Activated CD8-positive, alpha-beta memory T cell treated with anti-CD3 and anti-CD28 coated beads, Interleukin-2, amount 10 ng/mL, durations not matched to agents 7 days and 5 days (primary cell): ENCODE measurements at places on chromosomes 1 and 21. TPM values are rescaled to one million over a fixed set of nuclear protein-coding genes. Genes with fewer than 3 reads are reported as not detected.

- H3K4me1 ChIP-seq = no peaks in the 10 kb centered on the region
- no peak overlapping the region for H3K4me3 ChIP-seq
- no peaks in the 10 kb centered on the region for H3K36me3 ChIP-seq
- H3K27ac ChIP-seq = no peak overlapping the region
Observed at GRCh38 chr1:80349218-80349617, 1342.7 kb upstream of the ADGRL4 start.

DNA sequence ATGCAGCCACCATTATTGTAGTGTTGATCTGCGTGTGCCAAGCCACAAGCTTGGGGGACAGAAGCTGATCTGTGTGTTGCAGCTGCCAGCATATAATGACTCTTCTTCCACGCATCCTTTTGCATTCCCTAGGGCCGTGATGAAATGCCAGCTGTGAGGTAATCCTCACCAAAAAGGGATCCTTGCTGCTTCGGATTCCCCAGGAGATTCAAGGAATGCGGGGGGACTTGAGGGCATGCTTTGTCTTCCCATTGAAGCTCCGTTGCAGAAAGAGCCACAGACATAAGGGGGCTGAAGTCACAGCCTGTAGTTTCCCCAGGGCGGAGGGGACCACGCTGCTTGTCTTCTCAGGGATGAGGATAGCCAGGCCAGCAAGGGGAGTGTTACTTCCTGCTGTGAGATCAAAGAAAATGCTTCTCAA, 281.6 kb upstream of the FMN2 start:
- no peaks in the 10 kb centered on the region for H3K27me3 ChIP-seq
- H3K4me1 ChIP-seq = peaks cover 36% of the 10 kb centered on the region

DNA sequence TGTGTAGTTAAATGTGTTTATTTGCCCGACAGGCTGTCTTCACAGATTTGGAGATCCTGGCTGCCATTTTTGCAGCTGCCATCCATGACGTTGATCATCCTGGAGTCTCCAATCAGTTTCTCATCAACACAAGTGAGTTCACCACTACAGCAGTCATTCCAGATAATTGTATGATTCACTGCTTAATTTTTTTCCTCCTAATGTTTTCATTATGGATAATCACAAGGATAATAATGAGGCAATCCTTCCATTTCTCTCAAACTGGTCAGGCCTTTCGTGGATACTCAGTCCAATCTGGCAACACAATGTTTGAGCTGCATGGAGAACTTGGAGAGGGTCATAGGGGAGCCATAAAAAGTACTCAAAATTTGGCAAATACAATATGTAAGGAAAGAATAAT, 168.3 kb upstream of the SGIP1 start:
- peaks cover 72% of the 10 kb centered on the region for H3K4me1 ChIP-seq
- H3K27ac ChIP-seq = peak overlapping the region; percentile 17
- H3K36me3 ChIP-seq = peaks cover 82% of the 10 kb centered on the region
- H3K4me3 ChIP-seq = no peak overlapping the region
- DNase-seq = no peak

DNA sequence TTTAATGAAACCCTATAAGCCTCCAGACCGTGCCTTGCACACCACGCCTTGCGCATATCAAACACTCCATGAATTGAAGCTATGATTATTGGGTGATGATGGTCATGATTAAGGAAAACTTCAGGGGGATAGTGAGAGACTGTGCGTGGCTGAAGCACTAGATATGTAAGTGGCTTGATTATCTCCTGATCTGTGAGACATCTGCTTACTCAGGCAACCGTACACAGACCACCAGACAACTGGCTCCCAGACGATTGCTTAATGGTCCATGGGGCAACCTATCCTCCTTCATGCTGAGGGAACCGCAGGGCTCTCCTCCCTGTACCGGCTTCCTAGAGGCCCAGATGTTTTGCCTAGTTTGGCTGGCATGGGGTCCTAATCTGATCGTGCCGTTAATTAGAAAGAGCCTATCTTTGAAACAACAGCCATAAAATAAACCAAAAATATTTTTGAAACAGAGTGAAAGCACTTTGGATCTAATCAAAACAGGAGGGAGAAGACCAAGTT, 51.6 kb downstream of the IRF2BP2 start:
- DNase-seq = no peak
- H3K27ac ChIP-seq = no peak overlapping the region
- H3K36me3 ChIP-seq = no peaks in the 10 kb centered on the region

DNA sequence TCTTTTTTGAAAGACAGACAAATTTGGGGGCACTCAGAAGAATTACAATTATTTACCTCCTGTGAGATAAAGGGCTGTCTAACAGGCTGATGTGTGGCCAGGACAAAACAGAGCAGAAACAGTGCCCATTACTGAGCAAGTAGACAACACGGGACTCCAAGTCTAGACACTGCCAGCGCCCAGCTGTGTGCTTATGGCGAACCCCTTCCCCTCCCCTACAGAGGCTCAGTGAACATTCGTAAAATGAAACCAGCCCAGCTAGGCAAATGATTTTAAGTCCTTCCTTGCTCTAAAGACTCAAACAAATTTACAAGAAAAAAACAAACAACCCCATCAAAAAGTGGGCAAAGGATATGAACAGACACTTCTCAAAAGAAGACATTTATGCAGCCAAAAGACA, 91.1 kb downstream of the RUNX1 start:
- no peak overlapping the region for H3K27ac ChIP-seq
- H3K36me3 ChIP-seq = peaks cover 26% of the 10 kb centered on the region
- peaks cover 15% of the 10 kb centered on the region for H3K4me1 ChIP-seq
- H3K27me3 ChIP-seq = no peaks in the 10 kb centered on the region
- DNase-seq = no peak

Gene CAMK2N1
- total RNA-seq = 0.47 TPM

GRCh38 chr1:227437495-227438008, 119.3 kb upstream of the CDC42BPA start:
- no peaks in the 10 kb centered on the region for H3K36me3 ChIP-seq
- no peak for DNase-seq
- no peak overlapping the region for H3K27ac ChIP-seq

Gene BMP8B
- 0.61 TPM for total RNA-seq

GRCh38 chr1:81157686-81158085, 643.0 kb upstream of the ADGRL2 start:
- H3K36me3 ChIP-seq = no peaks in the 10 kb centered on the region
- no peaks in the 10 kb centered on the region for H3K27me3 ChIP-seq
- H3K4me1 ChIP-seq = no peaks in the 10 kb centered on the region

GRCh38 chr1:238340989-238341388, 450.3 kb upstream of the ZP4 start:
- no peaks in the 10 kb centered on the region for H3K36me3 ChIP-seq
- H3K27me3 ChIP-seq = no peaks in the 10 kb centered on the region
- no peaks in the 10 kb centered on the region for H3K4me1 ChIP-seq
- no peak for DNase-seq

DNA sequence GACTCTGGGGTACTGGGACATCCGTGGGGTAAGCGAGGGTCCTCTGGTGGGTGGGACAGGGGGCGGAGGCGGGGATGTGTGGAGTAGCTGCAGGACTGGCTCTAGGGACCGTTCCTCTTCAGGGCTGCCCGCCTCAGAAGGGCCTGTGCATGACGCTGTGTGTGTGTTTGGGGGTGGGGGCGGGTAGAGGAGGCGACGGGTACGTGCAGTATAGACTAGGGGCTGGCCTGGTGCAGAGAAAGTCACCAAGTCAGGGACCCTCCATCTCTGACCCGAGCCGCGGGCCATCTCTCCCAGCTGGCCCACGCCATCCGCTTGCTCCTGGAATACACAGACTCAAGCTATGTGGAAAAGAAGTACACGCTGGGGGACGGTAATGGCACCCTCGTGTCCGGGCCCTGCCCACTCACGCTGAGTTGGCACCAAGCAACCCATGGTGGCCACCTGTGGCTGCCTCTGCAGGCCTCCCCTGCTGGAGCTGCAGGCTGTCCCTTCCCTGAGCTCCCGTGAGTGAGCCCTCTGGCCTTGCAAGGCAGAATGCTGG, 342 bp downstream of the GSTM5 start:
- H3K4me1 ChIP-seq = no peaks in the 10 kb centered on the region
- no peak overlapping the region for H3K4me3 ChIP-seq
- H3K27me3 ChIP-seq = peaks cover 14% of the 10 kb centered on the region
- no peaks in the 10 kb centered on the region for H3K36me3 ChIP-seq
- DNase-seq = no peak
- H3K27ac ChIP-seq = no peak overlapping the region

- H3K4me1 ChIP-seq = peaks cover 7% of the 10 kb centered on the region
- peaks cover 2% of the 10 kb centered on the region for H3K27me3 ChIP-seq
- H3K4me3 ChIP-seq = no peak overlapping the region
- H3K36me3 ChIP-seq = no peaks in the 10 kb centered on the region
- no peak overlapping the region for H3K27ac ChIP-seq
Observed at GRCh38 chr1:90339811-90340210, 344.9 kb downstream of the ZNF326 start.

Gene DOP1B
- total RNA-seq = 20.2 TPM
